GM12865 (cell line): ENCODE measurements at places on chromosomes 5 and 9.

DNA sequence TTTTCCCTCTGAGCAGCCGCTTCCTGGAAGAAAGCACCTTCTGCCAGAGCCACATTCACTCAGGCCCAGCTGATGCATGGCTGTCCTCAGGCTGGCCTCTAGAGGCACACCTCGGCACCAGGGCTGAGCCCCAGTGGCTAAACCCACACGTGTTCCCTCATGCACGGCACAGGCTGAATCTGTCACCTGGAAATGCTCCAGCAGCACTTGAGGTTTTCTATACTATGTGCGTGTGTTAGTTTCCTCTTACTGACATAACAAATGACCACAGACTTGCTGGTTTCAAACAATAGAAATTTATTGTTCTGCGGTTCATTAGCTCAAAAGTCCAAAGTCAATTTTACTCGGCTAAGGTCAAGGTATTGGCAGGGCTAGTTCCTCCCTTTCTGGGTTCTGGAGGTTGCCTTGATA, 141.4 kb downstream of the LRRC70 start:
- peak; percentile 70 for DNase-seq

DNA sequence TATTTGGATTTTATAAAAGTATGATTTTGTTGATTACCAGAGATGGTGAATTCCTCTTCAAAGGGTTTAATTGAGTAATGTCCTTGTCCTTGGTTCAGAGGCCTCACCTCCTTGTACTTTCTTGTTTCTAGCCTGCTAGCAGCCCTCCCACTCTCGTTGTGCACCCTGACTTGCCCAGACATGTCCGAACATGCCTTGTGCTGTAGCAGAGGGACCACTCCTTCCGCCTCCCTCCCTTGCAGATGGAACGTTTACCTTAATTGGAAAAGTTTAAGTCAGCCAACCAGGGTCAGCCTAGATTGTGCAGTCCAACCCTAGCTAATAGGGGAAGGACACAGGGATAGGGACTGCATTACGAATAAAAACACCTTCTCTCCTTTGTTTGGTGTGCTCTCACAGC, 406.9 kb upstream of the NMUR2 start:
- peak; percentile 21 for DNase-seq

GRCh38 chr5:119420169-119420568, 32.1 kb upstream of the HSD17B4 start:
- no peak for DNase-seq

DNA sequence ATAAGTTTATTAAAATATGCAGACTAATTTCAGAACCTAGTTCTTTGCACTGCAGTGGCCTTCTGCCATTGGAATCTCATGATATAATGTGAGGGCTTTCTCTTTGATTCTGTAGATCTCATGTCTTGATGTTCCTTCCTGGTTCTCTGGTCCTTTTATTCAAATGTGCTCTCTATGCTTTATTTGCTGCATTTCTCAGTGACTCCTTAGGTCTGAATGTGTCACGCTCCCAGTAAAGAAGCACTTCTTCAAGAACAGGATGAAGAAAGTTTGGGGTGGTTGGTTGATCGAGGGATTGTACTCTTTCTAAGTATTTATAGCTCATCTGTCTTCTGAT, 122.6 kb downstream of the GDNF start:
- no peak for DNase-seq

- DNase-seq, result peak; percentile 58
These were observed 100.1 kb upstream of the DHFR start for GRCh38 chr5:80754900-80755299.

GRCh38 chr9:135998410-135999071, 37.4 kb upstream of the UBAC1 start:
- DNase-seq, result no peak

- no peak for DNase-seq
These were observed 61.3 kb upstream of the SPIN1 start for GRCh38 chr9:88326936-88327335.

- DNase-seq, result peak; percentile 11
These were observed at the start of gene ZNF618 for GRCh38 chr9:113876151-113876992. Gene ZNF618 (plus strand): TSS chr9:113876309. CDS start chr9:113876381, 72 bp downstream.

DNA sequence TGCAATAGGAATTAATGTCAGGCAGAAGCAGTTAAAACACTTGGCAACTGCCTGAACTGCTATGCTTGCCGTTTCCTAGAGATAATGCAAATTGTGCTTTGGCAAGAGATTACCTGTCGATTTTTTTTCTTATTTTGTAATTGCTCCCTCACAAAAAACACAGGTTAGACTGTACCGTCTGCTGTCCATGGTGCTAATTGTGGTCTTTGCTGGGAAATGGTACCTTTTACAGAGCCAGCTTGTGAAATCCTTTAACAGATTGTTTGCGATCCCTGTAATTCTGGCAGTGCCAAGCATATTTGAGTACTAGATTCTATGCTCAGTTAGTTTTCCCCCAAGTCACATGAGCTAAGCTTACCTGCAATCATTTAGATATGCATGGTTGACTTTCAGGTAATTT, 2125.8 kb upstream of the WWC1 start:
- DNase-seq, result no peak

DNA sequence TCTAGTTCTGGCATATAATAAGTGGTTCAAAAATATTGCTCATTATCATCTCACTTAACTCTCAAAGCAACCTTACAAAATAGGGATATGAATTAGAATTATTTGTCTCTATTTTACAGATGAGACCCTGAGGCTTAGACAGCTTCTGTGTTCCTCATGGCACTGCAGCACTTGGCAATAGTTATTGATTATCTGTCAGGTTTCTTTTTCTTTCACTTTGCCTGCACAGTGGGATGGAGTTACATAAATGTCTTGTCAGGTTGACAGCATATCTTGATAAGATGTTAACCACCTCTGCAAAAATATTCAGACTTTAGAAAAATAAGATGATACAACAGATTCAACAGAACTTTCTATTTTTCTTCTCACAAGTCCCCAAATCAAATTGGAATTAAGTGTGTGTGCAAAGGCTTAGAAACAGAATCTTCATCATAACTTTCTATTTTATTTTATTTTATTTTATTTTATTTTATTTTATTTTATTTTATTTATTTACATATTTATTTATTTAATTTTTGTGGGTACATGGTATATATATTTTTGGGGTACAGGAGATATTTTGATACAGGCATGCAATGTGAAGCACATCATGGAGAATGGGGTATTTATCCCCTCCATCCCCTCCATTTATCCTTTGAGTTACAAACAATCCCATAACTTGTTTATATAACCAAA, 17.7 kb downstream of the NSG2 start:
- no peak for DNase-seq

GRCh38 chr9:135229701-135230385, 142.4 kb downstream of the OLFM1 start:
- no peak for DNase-seq

DNA sequence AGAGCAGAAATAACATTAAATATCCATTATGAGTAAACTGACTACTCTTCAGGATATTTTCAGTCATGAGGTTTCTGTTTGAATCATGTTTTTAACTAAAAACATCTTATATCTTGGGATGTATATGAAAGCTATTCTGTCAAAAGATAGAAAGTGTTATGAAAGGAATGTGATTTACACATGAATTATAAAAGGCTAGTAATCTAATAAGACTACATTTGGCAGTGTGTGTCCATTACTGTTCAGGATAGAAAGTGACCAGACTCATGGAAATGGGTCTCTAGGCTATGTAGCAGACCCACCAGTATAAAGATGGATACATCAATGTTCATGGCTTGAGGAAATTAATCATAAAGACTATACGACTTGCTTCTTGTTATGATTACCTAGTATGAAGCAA, 1328.2 kb upstream of the NUDT12 start:
- DNase-seq, result no peak
